Omental fat pad (tissue), 4 donors: ENCODE measurements at places on chromosomes 7 and 10.
A peak's percentile ranks its signal among the peaks of the same experiment; 100 is the strongest.

DNA sequence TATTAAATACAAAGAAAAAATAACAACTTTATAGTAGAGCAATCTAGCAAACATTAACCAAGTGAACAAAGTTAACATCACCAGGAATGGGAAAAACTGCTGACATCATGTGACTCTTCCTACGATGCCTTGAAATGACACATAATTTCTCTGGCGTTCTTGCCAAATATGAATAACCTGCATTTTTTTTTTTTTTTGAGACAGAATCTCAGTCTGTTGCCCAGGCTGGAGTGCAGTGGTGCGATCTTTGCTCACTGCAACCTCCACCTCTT, 126.5 kb upstream of the VKORC1L1 start:
- DNase-seq: no peak

GRCh38 chr7:1698201-1698600, 28.1 kb downstream of the ELFN1 start:
- peak; percentile 5 for DNase-seq

GRCh38 chr7:99036546-99037111, 107.3 kb downstream of the SMURF1 start:
- no peak for DNase-seq

- no peak for DNase-seq
These were observed 231.3 kb downstream of the WDR37 start for GRCh38 chr10:1287487-1287886.

DNA sequence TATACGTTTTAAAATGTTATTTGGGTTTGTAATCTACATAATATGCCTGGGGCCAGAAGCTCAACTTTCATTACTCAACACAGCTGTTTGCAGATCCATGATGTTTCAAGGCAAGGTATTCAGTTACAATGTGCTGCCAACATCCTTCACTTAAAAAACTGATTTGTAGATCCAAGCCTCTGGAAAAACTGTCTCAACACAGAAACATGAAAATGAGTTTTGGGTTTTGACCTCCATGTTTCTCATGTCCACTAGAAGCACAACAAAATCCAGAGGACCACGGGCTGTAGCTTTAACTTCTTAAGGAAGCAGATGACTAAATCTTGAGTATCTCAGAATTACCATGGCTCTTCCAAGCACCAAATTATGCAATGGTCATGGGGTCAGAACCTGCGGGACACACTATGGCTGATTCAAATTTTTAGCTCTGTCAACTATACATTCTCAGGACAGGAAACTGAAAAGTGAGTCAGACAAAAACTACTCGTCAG, 247.1 kb upstream of the GRB10 start:
- DNase-seq: no peak

DNA sequence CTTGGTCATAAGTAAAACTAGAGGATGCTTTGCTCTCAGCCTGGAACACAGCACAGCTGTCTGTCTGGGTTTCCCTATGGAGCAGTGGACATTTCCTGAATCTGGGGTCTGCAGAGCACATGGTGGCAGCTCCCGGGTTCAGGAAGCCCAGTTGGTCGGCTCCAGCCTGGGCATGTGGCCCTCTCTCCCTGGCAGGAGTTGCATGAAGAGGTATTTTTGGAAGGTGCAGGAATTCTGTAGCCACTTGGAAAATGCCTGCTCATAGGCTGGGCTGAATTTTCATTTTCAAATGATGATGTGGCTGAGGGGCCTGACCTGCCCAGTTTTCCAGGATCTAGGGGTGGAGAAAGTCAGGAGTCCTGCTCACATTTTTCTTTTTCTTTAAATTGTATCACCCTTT, 6.7 kb upstream of the TPST1 start:
- no peak for DNase-seq

DNA sequence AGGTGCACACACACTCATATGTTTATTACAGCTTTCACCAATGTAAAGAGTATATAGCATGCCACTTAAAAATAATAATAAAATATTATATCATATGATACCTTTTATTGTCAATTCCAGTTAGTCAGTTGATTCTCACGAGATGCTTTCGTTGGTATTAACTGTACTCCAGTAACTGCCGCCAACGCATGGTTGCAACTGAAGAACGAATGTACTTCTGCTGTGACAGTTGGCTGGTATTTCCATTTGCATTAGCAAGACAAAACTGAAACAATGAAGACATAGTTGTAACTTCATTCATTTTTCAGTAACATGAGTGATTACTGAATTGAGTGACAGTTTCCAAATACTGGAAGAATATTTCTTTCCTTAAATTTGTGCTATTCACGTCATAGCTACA, 70.5 kb upstream of the PRKCQ start:
- no peak for DNase-seq

DNA sequence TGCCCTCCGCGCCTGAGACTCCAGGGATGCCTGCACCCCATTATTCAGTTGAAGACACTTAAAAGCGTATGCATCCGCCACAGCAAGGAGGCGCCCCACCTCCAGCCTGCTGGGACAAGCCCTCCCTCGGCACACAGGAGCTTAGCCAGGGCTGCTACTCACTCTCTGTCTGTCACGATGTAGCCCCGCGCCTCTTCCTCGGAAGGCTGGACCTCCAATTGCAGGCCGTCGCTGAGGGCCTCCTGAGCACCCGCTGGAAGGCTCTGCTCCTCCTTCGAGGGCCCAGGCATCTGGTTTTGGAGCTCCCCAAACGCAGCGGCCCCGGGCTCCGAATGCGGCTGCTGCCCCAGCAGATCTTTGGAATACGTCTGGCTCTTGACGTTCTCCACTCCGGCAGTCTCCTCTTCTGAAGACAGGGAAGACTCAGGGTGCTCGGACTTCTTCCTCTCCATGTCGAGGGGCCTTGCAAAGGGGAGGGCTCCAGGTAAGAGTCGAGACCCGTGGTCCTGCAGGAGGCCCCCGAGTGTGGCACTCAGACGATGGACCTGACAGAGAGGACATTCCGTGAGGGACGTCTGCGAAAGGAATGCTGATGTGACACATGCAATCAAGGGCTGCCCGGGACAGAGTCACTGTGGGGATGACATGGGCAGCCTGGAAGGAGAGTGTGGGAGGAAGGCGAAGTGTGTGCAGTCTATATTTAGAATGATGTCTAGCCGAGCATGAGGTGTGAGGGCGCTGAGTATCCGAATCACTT, 453.9 kb downstream of the PTPRN2 start:
- DNase-seq: no peak

DNA sequence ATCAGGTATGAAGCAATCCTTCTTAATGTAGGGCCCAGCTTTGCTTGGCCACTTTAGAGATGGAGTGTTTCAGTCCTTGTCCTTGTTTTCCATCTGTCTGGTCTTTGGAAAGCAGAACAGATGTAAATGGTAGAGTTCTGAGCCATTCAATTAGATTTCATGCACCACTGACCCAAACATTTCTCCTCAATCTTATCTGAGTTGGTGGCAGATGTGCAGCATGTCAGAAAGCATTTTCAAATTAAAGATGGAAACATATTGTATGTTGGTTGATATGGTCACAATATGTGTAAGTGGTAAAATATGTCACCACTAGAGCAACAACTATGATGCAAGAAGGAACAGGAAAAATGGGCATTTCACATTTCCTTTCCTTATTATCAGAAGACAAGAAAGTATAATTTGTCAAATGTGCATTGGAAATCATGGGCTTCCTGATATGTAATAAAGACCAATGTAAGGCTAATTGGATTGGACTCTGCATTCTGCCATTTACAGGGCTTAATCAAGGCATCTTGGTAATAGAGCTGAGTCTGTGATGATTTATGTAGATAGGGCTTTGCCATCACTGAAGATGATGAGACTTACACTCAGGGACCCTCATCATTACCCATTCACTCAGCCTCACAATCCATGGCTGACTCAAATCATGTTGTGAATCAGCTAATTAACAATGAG, 750.7 kb downstream of the NRG3 start:
- DNase-seq: no peak

GRCh38 chr10:13983035-13983434, 347.7 kb downstream of the FRMD4A start:
- DNase-seq: no peak

GRCh38 chr7:28512668-28513440, 100.5 kb downstream of the CREB5 start:
- no peak for DNase-seq

DNA sequence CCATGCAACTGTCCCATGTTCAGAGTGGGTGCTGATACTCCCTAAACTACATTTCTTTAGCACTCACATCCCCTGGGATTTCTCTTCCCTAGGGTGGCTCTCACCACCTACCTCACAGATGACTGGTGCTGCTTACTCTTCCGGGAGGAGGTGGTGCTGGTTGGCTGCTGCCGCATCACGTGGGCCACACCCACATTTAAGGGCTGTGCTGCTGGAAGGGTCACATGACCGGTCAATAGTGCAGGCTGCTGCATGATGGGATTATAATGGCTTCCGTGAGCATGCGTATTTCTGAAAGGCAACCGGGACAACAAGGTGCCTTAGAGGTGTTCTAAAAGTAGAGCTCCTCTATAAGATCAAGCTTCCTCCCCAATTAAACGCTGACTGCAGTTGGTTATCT, 76.8 kb downstream of the CLEC2L start:
- no peak for DNase-seq

GRCh38 chr10:102121739-102122372, 1.7 kb upstream of the LDB1 start:
- no peak for DNase-seq

DNA sequence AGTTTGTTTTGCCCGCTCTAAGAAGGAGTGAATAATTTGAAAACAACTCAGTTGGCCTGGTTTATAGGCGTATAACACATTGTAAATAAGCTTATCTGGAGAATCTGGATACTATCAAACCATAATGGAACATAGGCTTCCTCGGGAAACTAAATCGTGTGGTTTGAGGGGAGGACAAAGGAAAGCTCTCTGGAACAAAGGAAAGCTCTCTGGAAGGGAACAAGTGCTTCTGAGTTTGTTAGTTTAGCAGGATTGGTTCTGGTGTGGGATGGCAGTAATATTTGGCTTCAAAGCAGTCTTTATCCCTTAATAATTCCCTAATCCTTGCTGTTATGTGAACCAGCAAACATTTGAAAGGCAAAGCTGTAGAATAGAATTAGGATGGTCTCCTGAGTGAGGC, 15.0 kb upstream of the SLK start:
- DNase-seq: no peak

GRCh38 chr7:142797391-142798377, 26.9 kb downstream of the PRSS2 start:
- no peak for DNase-seq

DNA sequence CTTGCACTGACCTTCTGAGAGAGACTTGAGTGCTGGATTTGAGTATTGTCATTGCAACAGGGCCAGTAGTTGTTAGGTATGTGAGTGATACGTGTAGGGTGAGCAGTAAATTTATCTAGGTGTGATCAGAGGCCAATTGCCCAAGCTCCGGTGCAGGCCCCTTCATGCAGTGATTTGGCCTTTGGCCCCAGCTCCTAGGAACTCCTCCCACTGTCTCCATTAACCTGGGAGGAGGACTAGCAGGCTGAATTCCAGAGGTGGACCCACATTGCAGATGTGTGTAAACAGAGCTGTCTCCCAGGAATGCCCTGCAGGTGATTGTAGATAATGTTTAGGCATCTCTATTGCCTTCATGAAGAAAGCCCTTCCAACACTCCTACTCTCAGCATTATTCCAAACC, 19.5 kb downstream of the TCF7L2 start:
- DNase-seq: no peak

DNA sequence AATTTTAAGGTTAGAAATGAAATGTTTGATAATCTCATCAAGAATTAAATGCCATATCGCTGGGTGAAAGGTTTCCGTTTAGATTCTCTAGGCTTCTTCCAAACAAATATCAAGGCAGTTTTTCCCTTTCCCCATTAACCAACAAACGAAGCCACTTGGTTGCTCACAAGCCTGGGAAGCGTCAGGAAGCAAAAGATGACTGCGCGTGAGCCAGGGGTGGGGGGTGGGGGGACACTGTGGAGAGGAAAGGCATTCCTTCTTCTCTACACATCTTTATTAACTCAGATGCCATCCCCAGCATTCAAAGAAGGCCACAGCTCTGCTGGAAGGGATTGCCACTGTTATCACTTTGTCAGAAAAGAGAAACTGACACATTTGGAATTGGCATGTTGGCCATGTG, 207.1 kb downstream of the TRIL start:
- DNase-seq: no peak

GRCh38 chr10:43119416-43120115, 18.7 kb upstream of the CSGALNACT2 start:
- DNase-seq: no peak

DNA sequence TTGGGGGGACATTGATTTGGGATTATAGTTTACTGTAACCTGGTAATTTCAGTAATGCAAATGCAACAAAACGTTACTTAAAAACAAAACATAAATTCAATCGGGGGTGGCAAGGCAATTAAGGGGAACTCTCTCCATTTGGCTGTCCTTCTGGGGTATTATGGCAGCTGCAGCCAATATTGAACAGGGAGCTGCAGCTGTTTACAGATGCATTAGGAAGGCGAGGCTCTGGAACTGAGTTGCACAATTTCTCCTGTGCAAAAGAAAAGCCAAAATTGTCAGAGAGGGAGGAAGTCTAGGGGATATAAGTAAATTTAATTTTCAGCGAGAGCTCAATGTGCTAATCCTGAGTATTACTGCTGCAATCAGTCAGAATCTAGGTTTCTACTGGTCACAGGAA, 36.1 kb downstream of the NEUROD6 start:
- no peak for DNase-seq

DNA sequence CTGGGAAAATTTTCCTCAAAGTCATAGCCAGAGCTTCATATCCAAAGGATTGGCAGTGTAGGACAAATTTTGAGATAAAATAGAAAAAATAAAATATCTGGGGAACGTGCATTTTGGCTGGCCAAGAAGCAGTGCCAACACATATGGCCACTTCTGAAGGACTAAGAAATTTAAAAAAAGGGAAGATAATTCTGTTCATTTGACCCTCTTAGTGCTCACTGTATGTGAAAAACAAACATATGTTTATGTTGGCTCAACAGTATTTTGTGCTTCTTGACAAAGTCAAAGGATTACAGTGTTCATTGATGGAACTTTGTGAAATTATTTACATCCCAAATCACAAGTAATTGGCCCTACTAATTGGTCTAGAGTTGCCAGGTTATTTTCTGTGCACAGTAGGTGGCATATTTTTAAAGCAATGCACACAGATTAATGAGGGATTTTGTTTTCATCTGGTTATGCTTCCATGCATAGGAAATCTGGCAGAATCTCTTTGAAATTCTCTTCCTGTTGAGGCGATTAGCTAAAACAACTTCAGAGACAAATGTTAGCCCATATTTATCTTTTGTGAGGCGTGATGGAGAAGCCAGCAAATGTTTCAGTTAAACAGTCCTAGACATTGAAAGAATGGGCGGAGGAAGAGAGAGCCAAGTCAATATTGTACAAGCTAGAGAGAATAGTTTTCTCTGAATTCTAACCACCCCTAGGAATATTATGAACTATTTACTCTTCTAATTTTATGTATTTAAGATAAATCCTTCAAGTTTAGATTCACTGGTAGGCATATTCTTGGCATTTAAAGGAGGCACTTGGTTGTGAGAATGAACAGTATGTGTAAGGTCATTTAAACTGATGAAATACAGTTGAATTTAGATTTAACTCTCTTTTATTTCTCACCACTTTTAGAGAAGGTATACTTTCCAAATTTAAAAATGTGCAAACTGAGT, 237.7 kb upstream of the MBL2 start:
- no peak for DNase-seq
